ENCODE measurements at places on chromosomes 11 and 22.

DNA sequence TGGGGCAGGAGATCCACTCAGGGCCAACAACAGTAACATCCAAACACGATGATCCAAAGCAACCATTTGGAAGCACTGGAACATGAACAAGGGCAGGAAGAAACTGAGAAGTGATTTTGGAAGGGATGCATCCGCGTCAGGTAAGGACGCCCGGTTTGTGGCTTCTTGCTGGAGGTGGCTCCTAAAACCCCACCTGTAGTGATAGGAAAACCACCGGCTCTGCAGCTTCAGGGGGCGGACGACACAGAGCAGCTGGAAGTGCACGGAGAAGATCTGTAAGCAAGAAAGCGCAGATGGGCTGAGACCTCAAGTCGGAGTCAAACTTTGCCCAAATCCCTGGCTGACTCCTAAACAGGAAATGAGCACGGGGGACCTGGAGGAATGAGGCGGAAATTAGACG, 1066.1 kb downstream of the BRD1 start:
- DNase-seq: no peak

GRCh38 chr22:39574779-39575551, 4.4 kb downstream of the CACNA1I start:
- no peak for DNase-seq

DNA sequence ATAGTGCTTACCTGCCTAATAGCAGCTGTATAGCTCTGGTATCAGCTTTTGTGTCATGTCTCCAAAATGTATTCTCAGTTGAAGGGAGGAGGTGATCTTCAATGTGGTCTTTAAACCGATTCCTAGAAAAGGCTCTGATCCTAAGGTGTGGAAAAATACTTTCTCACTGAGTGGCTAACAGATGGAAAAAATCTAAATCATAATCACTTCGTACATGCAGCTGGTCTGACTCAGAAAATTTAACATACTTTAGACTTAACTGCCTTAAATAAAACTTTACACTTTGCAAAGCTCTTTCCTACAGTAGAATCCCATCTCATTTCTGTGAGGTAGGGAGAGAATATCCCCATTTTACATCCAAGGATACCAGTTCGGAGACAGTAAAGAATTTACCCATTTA, 38.0 kb downstream of the C2CD3 start:
- no peak for DNase-seq

- DNase-seq: no peak
Measured at GRCh38 chr22:32909581-32910428, 108.3 kb downstream of the TIMP3 start.

DNA sequence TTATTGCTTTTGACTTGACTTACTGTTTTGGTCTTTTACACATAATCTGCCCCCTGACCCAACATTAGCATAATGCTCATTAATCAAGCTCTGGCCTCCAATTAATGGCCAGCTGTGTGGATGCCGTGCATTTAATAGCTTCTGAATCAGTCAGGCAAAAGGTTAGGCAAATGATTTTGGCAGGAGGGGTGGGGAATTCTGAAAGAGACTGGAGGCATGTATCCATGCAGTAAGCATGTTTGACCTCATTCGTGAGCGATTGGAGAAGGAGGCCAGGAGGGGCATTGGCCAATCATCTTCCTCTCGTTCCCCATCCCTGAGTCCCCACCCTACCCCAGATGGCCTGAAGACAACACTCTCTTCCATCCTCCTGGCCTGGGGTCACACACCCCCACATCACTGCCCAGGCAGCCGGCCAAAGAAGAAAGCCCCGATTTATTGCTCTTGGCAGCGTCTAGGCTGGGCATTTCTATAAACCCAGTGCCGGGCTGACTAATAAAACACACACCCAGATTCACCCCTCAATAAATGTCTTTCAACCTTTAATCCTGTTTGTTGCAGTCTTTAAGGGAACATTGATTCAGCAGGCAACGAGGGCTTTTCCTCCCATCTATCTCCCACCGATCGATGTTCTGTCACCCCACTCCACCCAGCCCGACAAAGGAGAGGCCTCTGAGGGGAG, 150.0 kb downstream of the OPCML start:
- DNase-seq: no peak

- no peak for DNase-seq
Measured at GRCh38 chr11:92296138-92296515, 71.5 kb downstream of the FAT3 start.

DNA sequence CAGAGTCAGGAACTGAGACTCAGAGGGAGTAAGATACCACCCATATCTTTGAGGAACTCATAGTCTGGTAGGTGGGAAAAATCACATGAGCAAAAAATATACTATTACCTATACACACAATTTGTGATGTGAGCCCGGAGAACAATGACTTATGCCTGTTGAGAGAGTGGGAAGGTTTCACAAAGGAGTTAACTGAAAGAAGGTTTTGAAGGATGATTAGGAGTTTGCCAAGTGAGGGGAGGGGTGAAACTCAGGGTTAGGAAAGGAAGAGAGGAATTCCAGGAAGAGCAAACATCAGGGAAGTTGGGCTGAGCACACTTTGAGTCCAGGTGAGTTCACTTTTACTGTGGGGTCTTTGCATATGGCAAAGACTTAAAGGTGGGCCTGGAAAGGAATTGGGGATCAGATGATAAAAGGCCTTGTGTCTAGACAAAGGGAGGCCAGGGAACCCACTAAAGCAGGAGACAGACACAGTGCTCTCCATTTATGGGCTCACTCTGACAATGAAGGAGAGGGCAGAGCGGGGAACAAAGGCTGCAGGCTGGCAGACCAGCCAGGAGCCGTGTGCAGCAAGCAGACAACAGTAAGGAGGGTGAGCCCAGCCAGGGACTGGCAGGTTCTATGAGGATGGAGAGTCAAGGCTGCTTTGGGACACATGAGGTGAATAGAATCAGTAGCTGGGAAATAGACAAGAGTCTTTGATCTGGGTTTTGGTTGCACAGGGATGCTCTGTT, 33.1 kb downstream of the TSPAN18 start:
- no peak for DNase-seq

Data from activated T-cell treated with anti-CD3 and anti-CD28 coated beads for 1 hour (primary cell).